Transverse colon (tissue), 4 donors: ENCODE measurements at places on chromosomes 4 and X. TPM values are rescaled to one million over a fixed set of nuclear protein-coding genes. Genes with fewer than 3 reads are reported as not detected.

Gene PDGFRA
- total RNA-seq: 190 TPM

Gene SPANXN3
- not detected for total RNA-seq

- no peaks in the 10 kb centered on the region for H3K36me3 ChIP-seq
- H3K27ac ChIP-seq: no peak overlapping the region
- H3K4me3 ChIP-seq: no peak overlapping the region
- no peak for DNase-seq
Measured at GRCh38 chr4:115674485-115674884, 561.1 kb upstream of the NDST4 start.

DNA sequence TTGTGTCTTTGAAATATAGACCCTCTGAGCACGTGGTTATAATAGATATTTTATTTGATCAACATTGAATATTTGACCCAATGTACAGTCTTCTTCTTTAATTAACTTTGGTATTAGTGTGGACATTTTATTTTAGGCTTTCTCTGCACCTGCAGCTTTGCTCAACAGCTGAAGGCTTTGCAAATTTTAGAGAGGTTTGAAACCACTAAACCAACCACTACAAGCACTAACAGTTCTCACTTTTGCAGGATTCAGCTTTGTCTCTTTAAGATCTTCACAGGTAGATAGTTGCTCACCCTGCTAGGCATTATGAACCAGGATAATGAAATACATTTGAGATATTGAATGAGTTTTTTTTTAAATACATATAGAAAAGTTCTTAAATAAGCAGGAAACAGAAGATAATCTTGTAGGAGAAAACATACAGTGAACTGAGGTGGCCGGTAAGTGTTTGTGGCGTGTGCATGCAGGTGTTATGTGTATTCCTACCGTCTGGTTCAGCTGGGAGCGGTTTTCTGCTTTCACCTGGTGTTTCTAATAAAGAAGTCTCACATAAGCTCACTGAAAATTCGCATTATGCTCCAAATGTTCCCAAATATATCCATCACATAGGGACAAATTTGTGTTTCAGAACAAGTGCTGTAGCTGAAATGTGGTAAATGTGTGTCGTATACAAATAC is 1508.3 kb upstream of the TENM3 start:
- H3K27ac ChIP-seq: no peak overlapping the region
- DNase-seq: no peak
- no peaks in the 10 kb centered on the region for H3K27me3 ChIP-seq
- no peaks in the 10 kb centered on the region for H3K4me1 ChIP-seq
- H3K36me3 ChIP-seq: no peaks in the 10 kb centered on the region
- H3K4me3 ChIP-seq: no peak overlapping the region

DNA sequence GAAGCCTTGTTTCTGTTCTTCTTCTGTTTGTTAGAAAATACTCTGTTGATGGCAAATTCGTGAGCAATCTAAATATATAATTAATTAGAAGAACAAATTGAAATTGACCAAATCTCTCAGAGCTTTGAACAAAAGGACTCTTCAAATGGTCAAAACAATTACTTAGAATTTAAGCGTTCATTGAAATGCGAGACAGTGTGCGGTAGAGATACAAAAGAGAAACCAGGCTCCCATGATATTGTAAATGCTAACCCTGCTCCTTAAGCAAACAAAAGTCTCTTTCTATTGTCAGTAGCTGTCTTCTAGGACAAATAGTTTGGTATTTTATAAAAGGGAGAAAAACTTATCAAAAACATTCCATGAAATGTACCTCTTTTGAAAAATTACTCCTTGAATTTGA is 453.4 kb upstream of the MAGEB2 start:
- no peak overlapping the region for H3K4me3 ChIP-seq
- no peaks in the 10 kb centered on the region for H3K36me3 ChIP-seq
- no peak for DNase-seq
- H3K4me1 ChIP-seq: no peaks in the 10 kb centered on the region
- no peaks in the 10 kb centered on the region for H3K27me3 ChIP-seq

GRCh38 chr4:128660361-128661215 is 148.9 kb upstream of the JADE1 start:
- no peaks in the 10 kb centered on the region for H3K36me3 ChIP-seq
- no peak overlapping the region for H3K4me3 ChIP-seq

GRCh38 chrX:134236626-134237614 is at the start of gene CCDC160:
Gene CCDC160 (plus strand): TSS chrX:134237182. CDS start chrX:134244801, 7,619 bp downstream.
- peak; percentile 30 for DNase-seq
- H3K4me1 ChIP-seq: no peaks in the 10 kb centered on the region
- no peaks in the 10 kb centered on the region for H3K36me3 ChIP-seq
- H3K4me3 ChIP-seq: peak within 1 kb of the TSS; percentile 51
- H3K27ac ChIP-seq: no peak within 1 kb of the TSS
